Stimulated activated CD8-positive, alpha-beta memory T cell treated with anti-CD3 and anti-CD28 coated beads, Interleukin-15, amount 100 ng/mL, for 48 hours (primary cell): ENCODE measurements at places on chromosomes 2 and 18.

GRCh38 chr2:28135799-28136198 is 245.3 kb downstream of the BABAM2 start:
- no peak for DNase-seq

DNA sequence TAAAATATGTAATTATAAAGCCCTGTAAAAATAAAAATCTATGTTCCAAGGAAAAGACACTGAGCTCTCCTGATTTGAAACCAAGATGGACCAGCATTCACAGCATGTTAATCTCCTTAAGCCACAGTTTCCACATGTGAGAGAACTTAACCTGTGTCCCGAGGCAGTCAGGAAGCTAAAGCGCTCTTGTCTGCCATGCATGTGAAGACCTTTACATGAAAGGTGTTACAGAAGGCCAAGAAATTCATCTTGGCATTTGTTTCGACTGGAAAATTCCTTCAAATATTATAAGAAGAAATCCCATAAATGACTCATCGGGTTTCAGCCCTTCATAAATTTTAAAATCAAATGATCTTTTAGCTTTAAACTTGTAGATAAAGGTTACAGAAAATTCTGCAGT is 328.6 kb downstream of the CDH2 start:
- no peak for DNase-seq

- peak; percentile 60 for DNase-seq
Measured at GRCh38 chr2:43059183-43059897, 167.1 kb downstream of the ZFP36L2 start.

DNA sequence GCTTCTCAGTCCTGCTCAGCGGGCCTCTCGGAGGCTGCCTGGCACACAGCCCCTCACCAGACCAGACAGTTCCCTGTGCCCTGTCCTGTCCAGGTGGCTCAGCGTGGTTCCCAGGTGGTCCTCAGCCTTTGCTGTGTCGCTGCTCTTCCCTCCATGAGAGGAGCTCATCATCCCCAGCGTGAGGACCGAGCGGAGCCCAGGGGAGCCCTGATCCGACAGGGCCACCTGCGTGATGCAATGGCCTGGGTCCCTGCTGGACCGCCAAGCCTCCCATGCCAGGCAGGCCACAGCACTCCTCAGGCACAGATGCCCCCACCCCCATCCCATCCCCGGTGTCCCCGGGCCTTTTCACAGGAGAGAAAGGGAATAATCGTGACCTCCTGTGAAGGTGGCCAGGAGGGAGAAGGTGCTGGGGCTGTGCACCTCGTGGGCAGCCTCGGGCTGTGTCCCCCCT is 4.3 kb downstream of the GPC1 start:
- no peak for DNase-seq

DNA sequence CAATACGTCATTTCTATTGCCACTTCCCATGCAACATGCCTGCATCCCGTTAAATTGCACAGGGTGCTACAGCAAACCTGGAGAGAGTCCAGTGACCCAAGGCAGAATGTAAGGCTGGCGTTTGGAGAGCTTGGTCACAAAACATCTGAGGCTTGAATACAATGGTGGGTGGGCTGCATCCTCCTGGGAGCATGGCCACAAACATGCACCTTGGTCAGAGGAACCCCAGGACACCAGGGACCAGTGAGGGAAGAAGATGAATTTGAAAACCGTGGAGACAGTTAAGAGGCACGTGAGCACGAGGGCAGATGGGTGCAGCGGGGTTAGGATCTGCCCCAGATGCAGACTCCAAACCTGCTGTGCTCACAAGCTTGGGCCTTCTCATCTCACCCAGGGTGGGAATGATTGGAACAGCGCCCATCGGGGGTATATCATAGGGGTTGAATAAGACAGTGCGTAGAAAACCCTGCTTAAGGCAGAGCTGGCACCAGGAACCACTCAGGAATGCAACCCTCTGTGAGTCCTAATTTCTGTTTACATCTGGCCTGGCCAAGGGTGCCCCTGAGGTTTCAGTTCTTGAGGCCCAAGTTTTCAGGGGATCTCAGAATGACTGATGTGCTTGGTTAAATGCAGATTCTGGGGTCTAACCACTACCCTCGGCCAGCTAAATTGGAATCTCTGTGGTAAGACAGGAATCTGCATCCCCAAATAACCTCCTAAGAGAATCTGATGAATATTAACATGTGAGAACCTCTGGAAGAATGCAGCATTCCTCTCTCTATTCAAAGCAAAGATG is 97.2 kb downstream of the ARL4C start:
- DNase-seq, result no peak

DNA sequence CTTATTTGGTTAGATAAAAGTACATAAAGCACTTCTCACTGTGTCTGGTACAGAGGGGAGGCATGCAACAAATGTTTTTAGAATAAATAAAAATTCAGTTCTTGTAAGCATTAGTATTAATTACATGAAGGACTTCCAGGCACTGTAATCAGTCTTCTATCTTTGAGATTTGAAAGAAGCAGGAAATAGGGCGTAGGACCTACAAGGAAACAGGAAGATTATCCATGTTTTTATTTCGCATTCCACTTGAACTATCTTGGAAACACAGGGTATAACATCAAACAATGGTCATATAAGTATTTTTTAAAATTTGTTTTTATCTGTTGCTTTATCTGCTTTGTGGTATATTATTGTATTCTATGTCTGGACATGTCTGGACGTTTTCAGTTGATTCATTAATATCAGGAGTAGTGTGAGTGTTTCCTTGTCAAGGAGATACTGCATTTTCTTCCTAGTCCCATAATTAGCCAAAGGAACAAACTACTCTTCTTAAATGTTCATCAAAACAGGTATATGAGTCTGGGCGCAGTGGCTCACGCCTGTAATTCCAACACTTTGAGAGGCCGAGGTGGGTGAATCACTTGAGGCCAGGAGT is 32.5 kb downstream of the BMPR2 start:
- DNase-seq, result no peak

- no peak for DNase-seq
Measured at GRCh38 chr2:166331468-166331867, 44.3 kb downstream of the SCN9A start.
